ENCODE measurements at places on chromosomes 2 and 18.

DNA sequence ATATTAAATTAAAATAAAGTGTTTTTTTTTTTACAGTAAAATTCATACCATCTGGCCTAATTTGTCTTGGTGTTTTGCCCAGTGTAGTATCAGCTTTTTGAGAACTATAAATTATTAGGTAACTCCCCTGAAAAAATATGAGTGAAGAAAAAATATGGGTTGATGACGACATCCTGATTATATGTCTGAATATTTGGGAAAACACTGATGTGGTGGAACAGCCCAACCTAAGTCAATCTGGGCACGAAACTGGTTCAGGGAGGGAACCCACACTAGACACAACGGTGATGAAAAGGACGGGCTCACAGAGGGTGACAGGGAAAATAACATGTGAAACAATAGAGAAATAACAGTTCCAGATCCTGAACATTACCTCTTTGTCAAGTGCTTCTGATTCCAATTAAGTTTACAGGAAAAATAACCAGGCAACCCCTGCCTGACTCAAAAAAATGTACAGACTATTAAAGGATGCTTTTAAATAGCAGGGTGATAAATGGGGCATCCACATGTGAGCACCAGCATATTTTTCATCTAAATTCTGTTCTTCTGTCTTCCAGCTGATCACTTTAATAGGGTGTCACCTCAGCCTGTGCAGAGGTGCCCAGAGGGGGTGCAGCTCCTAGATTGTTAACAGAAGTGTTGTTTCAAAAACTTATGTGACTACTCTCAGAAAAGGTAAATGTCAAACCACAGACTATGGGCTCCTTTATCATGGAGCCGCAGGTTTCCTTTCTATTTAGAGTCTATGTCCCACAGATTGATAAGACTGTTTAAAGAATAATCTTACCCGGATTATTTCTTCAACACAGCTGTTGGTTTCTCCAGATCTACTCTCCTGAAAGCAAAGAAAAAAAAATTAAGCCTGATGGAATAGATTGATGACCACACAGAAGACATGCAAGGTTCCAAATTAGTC lies 305.4 kb downstream of the AFF3 start:
- DNase-seq, result no peak

- no peak for DNase-seq
Measured at GRCh38 chr18:9994026-9994570, 80.3 kb downstream of the VAPA start.

- no peak for DNase-seq
Measured at GRCh38 chr2:238069021-238069709, 8.4 kb downstream of the SCLY start.

- DNase-seq, result no peak
Measured at GRCh38 chr2:174495365-174496012, 8.7 kb upstream of the GPR155 start.

DNA sequence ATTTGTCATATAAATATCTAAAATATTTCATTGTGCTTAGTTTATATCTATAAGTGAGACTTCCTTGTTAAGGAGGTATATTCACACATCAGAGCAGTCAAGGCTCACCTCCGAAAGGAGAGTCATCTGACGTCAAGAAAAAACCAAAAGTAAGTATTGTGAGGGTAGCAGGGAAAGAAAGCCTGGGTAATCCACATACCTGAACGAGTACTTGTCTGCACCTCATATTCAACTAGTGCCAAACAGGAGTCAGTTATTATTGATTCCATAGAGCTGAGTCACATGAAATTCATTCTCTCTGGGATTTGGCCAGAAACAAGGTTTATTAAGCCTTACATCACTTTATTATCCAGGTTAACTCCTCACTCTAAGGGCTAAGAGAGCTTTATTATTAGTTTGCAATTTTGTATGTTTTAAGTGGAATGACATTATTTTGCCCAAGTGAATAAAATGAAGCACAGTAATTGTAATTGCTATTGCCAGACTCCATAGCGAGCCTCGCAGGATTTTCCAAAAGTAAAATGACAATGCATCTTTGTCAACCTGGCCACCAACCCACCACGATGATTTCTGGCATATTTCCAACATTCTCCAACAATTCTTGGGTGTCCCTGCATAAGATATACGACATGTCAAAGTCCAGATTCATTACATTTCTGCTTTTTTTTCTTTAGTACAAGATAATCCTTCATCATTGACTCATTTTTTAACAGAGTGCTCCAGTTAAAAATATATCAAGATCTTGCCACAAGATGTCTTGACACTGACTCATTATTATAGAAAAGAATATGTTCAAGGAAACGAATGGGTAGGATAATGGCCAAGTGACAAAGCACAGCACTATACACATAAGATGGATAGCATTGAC lies 1210.4 kb upstream of the ACVR2A start:
- DNase-seq, result no peak

DNA sequence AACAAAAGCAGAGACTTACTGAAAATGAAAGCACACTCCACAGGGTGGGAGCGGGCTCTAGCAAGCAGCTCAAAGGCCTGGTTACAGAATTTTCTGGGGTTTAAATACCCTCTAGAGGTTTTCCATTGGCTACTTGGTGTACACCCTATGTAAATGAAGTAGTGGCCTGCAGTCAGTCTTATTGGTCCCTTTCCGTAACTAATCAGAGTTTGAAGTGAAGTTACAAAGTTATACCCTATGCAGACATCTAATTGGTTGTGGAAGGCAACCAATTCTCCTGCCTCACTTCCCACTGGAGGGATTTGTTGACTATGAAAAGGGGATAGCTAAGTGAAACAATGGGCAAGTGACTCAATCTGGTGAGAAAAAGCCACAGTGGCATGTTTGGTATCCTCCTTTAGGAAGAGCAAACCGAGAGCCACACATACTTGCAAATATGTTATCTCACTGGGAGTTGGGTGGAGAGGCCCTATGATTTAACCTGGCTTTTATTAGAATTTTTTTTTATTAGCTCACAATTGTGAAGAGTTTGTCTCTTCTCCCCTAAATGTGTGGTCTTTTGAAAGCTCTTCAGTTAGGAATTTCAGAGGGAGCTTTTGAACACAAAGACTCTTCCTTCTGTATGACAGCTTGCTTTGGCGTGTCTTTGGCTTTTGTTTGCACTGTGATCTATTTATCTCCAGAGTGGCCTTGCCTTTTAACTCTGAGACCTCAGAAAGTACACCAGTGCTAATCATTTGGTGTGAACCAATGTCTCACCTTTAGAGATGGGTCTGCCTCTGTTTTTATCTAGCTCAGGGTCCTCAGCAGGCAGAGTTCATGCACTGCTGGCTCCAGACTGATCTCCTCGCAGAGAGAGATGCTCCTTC lies 69.6 kb downstream of the MAP4K4 start:
- no peak for DNase-seq

- no peak for DNase-seq
Measured at GRCh38 chr2:46804794-46805193, 110.8 kb downstream of the MCFD2 start.

GRCh38 chr2:27369471-27370025 lies 590 bp downstream of the EIF2B4 start:
- no peak for DNase-seq

DNA sequence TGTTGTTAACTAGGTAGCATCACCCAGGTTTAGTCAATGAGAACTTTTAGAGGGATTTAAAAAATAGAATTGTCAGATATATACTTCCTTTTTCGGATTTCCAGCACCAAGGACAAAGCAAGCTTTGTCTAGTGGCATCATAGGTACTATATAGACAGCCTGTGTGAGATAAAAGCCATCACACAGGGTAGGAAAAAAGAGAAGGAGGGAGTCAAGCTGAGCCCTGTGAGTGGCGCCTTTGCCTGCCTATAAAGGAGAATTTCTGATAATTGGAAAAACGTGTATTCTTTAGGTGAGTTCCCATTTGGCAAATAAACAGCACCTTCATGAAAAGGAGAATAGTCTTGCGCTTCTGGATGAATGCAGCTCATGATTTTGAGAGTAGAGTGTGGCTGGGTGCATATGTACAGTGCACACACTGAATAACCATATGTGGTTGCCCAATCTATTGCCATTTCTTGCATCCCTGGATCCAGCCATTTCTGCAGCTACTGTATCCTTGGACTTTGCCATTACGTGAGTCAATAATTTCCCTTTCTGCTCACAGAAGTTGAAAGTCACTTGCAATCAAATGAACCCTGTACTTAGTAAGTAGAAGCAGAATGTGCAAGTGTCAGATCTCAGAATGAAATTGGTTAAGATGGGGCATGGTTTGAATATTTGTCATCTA lies 559.9 kb upstream of the MEX3C start:
- no peak for DNase-seq

- no peak for DNase-seq
Measured at GRCh38 chr2:226971084-226971483, 135.2 kb downstream of the RHBDD1 start.

DNA sequence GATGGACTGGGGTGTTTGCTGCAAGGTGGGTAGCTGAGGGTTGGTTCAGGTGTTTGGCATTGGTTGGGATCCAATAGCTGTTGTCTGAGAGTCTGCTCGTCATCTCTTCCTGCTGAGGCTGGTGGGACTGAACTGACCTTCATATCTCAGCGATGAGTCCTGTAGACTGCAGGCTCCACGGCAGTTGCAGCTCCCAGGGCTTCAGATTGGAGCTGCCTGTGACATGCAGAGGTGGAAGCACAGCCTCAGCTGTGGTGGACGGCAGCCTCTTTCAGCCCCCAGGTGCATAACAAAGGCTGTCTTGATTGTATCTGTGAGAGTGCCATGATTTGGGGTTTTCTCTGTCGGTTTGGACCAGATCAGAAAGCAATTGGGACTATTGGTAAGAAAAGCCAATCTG lies 3.9 kb upstream of the IL1R2 start:
- no peak for DNase-seq

DNA sequence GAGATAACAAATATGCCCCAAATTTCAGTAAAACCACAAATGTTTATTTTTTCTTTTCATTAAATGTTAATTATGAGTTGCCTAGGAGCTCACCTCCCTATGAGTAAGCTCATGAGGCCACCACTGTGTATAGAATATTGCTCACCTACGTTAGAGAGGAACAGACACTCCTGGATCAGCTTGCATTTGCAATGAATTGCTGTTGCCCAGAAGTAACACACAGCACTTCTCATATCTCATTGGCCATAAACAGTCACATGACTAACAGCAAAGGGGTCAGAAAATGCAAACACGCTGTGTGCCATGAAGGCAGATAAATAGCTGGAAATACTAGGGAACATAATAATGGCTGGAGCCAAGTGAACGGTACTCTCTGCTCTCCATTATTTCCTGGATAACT lies 89.0 kb upstream of the GALNT5 start:
- DNase-seq, result no peak

- DNase-seq, result no peak
Measured at GRCh38 chr2:40450796-40451430, 977 bp downstream of the SLC8A1 start.

- no peak for DNase-seq
Measured at GRCh38 chr2:236749346-236749745, 179.7 kb downstream of the ACKR3 start.

DNA sequence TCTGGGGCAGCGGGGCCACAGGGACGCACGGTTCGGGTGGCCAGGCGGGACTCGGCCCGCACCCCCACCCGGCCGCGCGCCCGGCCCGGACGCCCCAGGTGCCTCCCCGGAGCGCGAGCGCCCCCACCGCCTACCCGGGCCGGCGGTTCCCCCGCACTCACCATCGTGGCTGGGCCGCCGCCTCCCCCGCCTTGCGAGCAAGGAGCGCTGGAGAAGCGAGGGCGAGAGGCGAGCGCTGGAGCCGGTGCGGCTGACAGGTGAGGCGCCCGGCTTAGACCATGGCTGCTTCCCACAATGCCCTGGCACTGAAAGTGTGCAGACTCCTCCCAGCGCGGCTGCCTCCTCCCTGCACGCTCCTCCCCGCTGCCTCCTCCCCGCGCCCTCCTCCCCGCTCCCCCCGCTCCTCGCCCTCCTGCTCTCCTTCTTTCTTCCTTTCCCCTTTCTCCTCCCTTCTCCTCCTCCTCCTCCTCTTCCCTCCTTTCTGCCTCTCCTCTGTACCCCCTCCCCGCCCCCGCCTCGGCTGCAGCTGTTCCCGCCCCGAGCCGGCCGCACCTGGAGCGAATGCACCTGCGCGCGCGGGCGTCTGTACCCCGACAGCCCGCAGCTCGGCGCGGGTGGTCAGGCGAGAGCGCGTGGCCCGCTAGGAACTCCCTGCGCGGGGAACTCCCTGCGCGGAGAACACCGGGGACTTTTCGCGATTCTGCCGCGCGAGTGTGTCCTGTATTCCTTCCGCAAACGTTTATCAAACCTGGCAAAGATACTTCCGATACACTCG lies at the start of gene AP1S3:
Gene AP1S3 (minus strand): TSS at position 296 of the 775 bp plus-strand sequence. CDS start 132 bp downstream, at position 164.
- peak; percentile 80 for DNase-seq

- DNase-seq, result no peak
Measured at GRCh38 chr2:43055086-43055912, 171.1 kb downstream of the ZFP36L2 start.

GRCh38 chr2:228771315-228771714 lies 499.8 kb downstream of the PID1 start:
- no peak for DNase-seq

- no peak for DNase-seq
Measured at GRCh38 chr2:20839052-20839451, 16.2 kb upstream of the LDAH start.

DNA sequence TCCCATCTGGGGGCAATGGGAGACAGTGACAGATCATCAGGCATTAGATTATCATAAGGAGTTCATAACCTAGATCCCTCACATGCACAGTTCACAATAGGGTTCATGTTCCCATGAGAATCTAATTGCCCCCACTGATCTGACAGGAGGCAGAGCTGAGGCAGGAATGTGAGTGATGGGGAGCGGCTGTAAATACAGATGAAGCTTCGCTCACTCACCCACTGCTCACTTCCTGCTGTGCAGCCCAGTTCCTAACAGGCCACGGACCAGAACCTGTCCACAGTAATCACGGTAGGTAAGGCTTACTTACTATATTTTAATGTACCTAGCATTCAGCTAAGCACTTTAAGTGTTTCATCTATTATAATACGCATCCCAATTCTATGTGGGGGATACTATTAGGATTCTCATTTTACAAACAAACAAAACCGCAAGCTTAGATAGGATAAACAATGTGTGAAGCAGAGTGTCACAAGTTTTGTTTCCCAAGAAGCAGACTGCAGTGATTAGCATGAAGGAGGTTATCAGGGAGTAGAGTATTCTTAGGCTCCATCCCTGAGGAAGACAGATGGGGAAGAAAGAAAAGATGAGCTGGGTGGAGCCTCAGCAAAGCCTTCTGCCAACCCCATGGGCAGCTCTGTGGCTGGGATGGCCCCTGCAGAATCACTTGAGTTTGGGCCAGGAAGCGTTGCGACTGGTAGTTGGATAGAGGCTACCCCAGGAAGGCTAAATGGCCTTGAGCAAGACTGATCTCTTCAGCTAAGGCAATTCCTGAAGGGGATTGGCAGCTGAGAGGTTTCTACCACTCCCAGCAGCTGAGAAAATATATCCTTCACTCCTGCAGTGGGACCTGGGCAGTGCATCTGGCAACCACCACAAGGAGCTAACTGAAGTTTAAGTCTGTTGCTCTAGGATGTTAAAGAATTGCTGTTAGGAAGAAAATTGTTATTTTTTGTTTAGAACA lies 133.1 kb downstream of the MREG start:
- no peak for DNase-seq

- no peak for DNase-seq
Measured at GRCh38 chr2:129720360-129720759, 259.1 kb upstream of the RAB6C start.

GRCh38 chr2:232103140-232103737 lies 141.7 kb downstream of the DIS3L2 start:
- DNase-seq, result no peak

- no peak for DNase-seq
Measured at GRCh38 chr2:69353360-69353759, 33.7 kb downstream of the GFPT1 start.
